Kidney glomerular epithelial cell (primary cell): ENCODE measurements at places on chromosomes 12 and 14.

- DNase-seq, result no peak
These were observed 20.6 kb upstream of the CEP170B start for GRCh38 chr14:104844306-104845032.

- DNase-seq, result no peak
These were observed 1.4 kb upstream of the PTPRQ start for GRCh38 chr12:80442426-80443222.

- no peak for DNase-seq
These were observed 155.0 kb upstream of the RTL1 start for GRCh38 chr14:101058571-101058970.

DNA sequence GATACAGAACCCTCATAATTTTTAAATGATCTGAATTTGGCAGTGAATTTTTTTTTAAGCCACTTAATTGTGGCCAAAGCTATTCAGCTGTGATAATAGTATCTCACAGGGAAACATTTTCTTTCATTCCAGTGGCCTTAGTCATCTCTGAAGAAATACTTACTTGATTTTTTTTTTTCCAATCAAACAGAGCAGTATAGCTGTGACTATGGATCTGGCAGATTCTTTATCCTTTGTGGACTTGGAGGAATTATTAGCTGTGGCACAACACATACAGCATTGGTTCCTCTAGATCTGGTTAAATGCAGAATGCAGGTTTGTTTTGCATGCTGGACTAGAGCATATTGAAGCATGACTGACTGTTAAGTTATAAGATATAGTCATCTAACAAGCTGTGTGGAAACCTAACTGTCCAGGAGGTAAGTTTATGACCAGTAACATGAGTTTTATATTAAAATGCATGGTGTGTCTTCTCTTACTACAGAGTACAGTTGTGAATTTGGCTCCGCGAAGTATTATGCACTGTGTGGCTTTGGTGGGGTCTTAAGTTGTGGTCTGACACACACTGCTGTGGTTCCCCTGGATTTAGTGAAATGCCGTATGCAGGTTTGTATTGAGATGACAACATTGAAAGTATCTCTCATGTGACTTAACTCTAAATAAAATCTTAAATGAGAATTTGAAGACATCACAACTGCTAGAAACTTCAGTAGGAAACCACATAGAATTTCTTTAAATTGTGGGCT is 1.9 kb downstream of the SLC25A3 start:
- DNase-seq, result peak; percentile 65

DNA sequence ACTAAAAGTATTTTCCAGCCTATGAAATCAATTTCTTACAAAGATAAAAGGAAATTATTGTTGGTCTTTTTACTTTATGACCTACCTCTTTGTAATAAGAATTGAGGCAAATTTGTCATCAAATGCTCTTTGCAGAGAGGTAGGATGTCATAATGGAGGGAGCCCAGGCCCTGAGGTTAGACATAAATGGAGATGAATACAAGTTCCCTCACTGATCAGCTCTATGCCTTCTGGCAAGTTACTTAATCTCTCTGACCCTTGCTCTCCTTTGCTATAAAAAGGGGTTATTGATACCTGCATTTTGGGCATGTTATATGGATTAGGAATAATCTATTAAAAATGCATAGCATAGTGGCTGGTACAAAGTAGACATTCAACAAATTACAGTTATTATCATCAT is 146.9 kb upstream of the KRR1 start:
- no peak for DNase-seq

- DNase-seq, result no peak
These were observed 218.5 kb downstream of the RPS29 start for GRCh38 chr14:49367696-49368095.
